ENCODE measurements at places on chromosomes 4 and X. TPM values are rescaled to one million over a fixed set of nuclear protein-coding genes. Genes with fewer than 3 reads are reported as not detected.

Gene ATP2B3
- not detected for total RNA-seq

Gene OPHN1
- total RNA-seq = 2.4 TPM

Gene WDR17
- 3.2 TPM for total RNA-seq

Gene VCX
- not detected for total RNA-seq

Gene MGAT4D
- total RNA-seq = under 0.01 TPM

Gene COL25A1
- total RNA-seq = not detected

Gene SPANXD
- total RNA-seq = not detected

Gene CNOT6L
- total RNA-seq = 42.0 TPM

Gene TLR1
- 13.2 TPM for total RNA-seq

Gene AFF2
- 2.7 TPM for total RNA-seq

Gene PI4K2B
- total RNA-seq = 7.8 TPM

Gene POU3F4
- total RNA-seq = under 0.01 TPM

Gene ADH1B
- under 0.01 TPM for total RNA-seq

Gene DCAF4L1
- total RNA-seq = under 0.01 TPM

Gene MND1
- total RNA-seq = 0.54 TPM

Gene GYPE
- 2.2 TPM for total RNA-seq

Gene ESX1
- total RNA-seq = not detected

Gene ARMCX1
- 19.9 TPM for total RNA-seq

Gene MCF2
- under 0.01 TPM for total RNA-seq

Gene RS1
- total RNA-seq = not detected

Gene RASGEF1B
- total RNA-seq = 15.1 TPM

Gene MAGEC2
- not detected for total RNA-seq

Gene STS
- 0.54 TPM for total RNA-seq

Measured in hematopoietic multipotent progenitor cell (in vitro differentiated cells).